Stimulated activated CD8-positive, alpha-beta memory T cell treated with anti-CD3 and anti-CD28 coated beads, Interleukin-7, amount 100 ng/mL, for 1 hour (primary cell): ENCODE measurements at places on chromosomes 3 and 15.

DNA sequence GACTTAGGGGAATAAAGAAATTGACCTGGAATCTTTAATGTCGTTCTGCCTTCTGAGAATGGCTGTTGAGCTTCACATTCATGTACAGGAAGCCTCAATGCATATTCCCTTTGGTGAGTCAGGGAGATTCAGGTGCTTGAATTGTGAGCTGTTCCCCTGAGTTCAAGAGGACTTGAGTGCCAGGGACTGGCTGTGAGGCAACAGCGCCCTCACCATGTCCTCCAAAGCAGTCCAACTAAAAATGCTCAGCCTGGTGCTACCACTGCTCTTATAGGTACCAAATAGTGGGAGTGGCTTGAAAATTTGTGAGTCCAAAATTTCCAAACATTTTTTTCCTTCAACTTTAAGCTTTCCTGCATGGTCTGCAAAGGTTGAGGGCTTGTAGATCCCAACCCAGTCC is 54.1 kb downstream of the LEO1 start:
- no peak for DNase-seq

DNA sequence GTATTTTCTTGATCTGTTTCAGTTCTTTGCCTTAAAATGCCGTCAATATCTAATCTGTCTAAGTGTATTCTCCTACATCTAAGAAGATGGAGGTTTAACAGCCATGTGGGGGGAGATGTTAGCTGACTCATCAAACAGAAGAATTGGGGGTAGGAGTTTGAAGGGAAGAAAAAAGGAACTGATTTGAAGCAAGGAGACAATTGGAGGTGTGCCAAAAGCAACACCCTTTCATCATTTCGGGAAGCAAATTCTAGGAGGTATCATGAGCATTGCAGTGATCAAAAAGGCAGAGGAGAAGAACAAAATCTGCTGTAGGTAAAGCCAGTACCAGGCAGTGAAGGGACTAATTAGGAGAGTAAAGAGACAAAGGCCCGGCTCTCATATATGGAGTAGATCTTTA is 337.3 kb upstream of the TBC1D5 start:
- DNase-seq = no peak

- no peak for DNase-seq
Observed at GRCh38 chr15:101355678-101356464, 60.8 kb upstream of the SNRPA1 start.

DNA sequence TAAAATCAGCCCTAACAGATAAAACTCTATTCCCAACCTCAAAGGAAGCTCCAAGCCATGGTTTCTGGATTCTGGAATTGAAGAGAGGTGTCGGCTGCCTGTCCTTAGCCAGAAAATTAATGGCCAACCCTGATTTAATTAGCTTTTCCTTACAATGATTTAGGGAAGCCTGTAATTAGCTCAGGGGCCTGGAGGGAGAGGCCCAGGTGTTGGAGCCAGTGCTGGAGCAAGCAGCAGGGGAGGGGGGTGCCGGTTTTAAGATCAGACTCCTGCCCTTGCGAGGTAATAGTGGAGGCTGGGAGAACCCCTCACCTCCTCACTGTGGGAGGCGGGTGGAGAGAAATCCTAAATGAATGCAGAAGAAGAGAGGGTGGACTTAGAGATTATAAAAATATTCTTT is 14.7 kb upstream of the ATP2B2 start:
- no peak for DNase-seq

DNA sequence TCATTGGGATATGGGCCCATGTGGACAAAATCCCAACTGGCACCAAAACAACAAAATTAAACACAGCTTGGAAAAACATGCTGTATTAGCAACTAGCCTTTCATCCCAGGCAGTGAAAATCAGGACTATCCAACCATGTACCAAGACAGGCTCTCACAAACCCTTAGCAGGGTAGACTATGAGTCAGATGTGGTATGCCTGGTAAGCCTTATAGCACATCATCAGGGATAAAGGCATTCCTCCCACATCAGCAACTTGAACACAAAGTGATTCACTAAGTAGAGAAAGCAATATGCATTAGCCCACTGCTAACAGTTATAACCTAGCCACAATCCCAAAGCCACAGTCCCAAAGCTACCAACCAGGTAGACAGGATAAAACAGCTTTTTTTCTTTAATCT is 8.0 kb downstream of the CEP152 start:
- no peak for DNase-seq
